ENCODE measurements at places on chromosomes 5 and 9.
A peak's percentile ranks its signal among the peaks of the same experiment; 100 is the strongest.

GRCh38 chr5:144189800-144190429 is 19.2 kb downstream of the KCTD16 start:
- DNase-seq, result no peak

DNA sequence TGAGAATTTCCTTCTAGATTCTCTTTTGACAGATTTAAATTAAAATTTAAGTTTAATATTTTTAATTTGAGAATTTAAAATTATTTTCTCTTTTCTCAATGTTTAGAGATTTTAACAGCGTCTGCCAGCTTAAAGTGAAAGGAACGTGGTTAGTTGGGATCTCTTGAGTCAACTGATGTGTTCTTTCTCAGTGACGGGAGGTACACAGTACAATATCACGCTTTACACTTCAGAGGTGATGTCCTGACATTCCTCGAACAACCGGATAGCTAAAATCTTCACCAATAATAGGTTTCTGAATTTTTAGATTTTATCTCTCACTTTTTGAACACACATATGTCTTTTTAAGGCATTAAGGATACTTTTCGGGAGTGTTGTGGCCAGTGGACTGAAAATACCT is 81.1 kb downstream of the FAM174A start:
- no peak for DNase-seq

DNA sequence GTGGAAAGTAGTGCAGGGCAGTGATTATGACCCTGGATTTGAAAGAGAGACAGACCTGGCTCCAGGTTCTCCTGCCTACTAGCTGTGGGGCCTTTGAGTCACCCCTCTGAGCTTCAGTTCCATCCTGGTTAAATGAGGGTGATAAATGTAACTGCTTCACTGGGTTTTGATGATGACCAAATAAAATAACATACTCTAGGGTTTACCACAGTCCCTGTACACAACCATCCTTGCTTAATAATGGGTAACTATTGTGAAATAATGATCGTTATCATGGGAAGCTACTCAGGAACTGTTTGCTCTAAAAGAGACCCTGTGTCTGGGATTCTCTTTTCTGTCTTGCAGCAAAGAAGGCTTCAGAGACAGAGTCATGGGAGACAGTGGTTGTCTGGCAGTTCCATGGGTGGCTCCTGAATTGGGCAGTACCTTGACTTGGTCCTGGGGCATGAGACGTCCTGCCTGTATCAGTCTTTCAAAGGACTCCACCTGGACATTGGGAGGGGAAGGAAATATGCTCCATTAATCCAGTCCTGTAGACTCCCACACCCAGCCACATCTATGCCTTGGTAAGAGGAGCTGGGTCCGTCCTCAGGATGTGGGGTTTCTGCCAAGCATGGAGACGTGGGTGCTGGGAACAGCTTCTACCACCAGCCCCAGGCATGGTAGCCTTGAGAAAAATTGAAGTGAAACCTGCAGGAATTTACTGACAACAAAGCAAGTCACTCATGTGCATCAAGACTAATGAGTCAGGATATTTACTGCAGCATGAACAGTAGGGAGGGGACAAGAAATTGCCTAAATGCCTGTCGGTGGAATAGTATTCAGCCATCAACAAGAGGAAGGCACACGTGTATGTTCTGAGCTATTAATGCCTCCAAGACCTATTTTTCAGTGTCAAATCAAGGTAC is 23.4 kb downstream of the AKNA start:
- DNase-seq, result no peak

DNA sequence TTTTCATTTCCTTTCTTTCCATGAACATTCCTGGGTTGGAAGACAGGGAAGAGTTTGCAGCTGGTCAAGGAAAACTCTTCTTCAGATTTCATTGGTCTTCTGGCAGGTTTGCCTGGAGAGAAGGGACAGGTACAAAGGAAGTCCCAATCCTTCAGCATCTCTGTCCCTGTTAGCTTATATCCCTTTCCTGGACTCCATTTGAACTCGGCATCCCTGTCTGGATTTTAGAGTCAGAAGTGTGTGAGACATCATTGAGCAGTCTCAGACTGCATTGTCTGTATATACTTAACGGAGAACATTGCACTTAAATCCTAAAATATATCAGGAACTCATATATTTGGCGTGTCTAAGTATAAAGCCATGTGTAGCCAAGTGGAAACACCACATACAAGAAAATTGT is 54.9 kb downstream of the ADGRV1 start:
- no peak for DNase-seq

DNA sequence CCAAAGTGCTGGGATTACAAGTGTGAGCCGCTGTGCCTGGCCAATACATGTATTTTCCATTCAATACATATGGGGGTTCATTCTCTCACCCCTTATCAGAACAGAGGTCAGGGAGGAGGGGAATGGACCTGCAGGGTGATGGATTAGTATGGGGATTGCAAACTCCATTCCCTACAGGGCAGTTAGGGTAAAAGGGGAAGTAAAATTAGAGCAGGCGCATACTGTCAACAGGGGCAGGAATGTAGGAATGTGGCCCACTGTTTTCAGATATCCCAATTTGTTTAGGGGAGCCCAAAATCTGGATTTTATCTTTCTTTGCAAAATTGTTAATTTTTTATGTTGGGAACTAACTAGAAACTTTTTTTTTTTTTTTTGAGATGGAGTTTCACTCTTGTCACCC is 46.4 kb upstream of the SLC44A1 start:
- no peak for DNase-seq

DNA sequence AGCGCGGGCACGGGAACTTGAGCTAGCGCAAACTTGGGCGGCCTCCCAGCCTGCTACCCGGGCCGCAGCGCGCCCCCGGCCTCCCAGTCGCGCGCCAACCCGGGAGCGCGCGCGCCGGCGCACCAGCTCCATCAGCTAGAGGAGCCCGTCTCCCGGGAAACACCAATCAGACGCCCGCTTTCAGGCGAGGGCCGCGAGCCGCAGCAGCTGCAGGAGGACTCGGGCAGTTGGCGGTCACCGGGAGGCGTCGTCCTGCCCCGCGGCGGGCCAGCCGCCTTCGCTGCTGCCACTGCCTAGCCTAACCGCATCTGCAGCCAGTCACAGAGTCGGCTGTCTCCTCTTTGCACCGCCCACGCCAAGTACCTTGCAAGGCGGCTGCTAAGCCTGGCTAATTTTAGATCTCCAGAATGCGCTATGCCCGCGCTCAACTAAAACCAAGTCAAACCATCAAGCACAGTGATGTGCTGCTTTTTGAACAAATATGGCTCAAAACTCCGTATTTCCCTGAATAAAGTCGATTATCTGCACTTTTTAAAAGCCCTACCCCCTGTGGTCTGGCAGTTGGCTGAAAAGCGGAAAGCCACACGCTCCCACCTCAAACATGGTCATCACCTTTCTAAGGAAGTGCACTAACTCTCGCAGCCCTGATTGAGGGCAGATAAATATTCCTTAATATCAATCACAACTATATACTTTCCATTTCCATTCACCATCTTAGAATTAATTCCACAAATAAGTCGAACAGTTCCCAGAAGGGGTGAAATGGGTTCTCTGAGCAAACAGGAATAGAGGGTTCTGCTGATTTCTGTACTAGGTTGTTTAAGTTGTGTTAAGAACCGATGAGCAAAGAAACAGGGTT is 221.8 kb downstream of the MEF2C start:
- peak; percentile 94 for DNase-seq

GRCh38 chr5:111379391-111379816 is 132.9 kb downstream of the STARD4 start:
- no peak for DNase-seq

GRCh38 chr9:19456996-19457692 is 48.3 kb downstream of the ACER2 start:
- peak; percentile 76 for DNase-seq

GRCh38 chr9:130311408-130312140 is 46.0 kb downstream of the HMCN2 start:
- no peak for DNase-seq

DNA sequence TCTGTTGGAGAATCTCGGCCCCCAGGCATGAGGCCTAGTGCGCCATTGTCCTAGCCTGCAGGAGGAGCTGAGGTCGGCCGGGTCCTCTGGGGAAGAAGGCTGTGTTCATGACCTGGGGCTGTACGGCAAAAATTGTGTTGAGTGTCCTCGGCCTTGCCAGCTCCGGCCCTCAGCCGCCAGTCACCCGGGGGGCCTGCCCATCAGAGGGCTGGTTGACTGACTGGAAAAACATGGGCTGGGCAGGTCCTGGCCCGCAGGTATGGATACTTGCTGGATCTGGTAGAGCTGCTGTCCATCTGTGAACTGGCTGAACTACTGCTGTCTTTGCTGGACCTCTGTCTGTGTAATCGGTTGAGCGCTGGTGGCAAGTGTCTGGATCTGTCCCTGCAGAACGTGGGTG is 136.7 kb upstream of the GAS1 start:
- DNase-seq, result no peak

DNA sequence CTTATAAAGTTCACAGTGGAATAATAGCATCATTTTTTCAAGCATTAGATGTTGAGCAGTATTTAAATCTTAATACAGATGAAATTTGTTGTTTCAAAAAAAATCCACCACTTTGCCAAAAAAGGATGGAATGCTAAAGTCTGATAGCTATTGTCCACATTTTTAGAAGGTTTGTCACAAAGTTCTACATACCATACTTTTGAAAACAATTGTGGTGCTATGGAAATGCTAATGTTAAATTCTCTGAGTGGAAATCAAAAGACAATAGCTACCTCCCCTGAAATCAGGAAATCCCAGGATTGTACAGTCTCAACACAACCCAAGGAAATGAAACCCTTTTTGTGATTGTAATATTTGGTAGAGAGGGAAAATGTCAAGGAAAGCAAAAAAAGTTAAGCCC is 19.3 kb upstream of the GRAMD2B start:
- no peak for DNase-seq

DNA sequence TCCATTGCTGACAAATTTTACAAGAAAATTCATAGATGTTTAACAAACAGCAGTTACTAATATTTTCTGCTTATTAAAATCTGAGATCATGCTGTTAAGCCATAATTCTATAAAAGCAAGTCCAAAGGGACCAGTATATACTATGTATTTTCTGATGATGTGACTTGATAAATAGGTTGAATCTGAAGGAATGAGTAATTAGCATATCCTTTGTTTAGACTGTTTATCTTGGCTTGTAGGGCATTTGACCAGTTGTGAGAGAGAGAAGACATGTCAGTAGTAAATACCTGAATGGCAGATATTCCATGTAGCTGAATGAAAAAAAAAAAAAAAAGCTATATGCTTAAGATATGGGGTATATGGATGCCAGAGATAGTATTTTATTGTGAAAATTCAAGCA is 14.6 kb downstream of the CPEB4 start:
- no peak for DNase-seq

GRCh38 chr9:24351258-24351657 is 194.4 kb downstream of the IZUMO3 start:
- DNase-seq, result no peak

DNA sequence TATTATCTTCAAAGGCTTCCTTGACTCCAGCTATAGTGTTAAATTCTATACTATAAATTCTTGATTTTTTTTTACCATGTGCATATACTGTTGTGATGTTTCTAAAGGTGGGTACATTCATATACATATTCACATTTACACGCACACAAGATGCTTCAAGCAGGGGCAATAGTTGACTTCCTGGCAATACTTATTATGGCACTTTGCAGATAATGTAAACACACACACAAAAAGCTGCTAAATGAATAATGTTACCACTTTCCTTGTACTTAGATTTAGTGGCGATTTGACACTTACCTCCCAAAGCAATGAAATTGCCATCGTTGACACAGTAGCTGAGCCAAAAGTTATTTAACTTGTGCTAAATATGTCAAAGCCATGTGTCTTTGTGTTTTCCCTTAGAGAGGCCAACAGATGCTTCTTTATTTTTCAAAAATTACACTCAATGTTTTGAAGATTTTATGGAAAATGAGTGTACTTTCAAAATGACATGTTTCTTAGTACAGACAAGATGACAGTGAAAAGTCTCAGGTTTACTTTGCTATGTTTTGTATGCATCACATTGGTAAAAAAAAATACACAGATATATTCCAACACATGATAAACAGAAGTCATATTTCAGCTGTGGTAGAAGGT is 12.2 kb upstream of the ERAP2 start:
- no peak for DNase-seq

GRCh38 chr5:53041071-53041692 is 52.0 kb downstream of the ITGA2 start:
- DNase-seq, result no peak

All from neuronal stem cell (in vitro differentiated cells).